ENCODE measurements at places on chromosomes 4 and X.

GRCh38 chr4:107888237-107888636 is 43.1 kb upstream of the CYP2U1 start:
- DNase-seq, result no peak

- DNase-seq, result no peak
Observed at GRCh38 chr4:146059151-146059550, 116.4 kb upstream of the LSM6 start.

GRCh38 chrX:116417214-116417613 is 19.2 kb upstream of the SLC6A14 start:
- no peak for DNase-seq

- no peak for DNase-seq
Observed at GRCh38 chrX:130575831-130576389, 174.1 kb downstream of the RBMX2 start.

GRCh38 chrX:56233682-56234081 is 1.5 kb downstream of the KLF8 start:
- no peak for DNase-seq

GRCh38 chr4:189355590-189355989 is 585.1 kb upstream of the FRG1 start:
- DNase-seq, result no peak

Measured in NCI-H2171 (cell line).